Neural crest cell (in vitro differentiated cells): ENCODE measurements at places on chromosomes 4 and X.

GRCh38 chr4:127449449-127449848 lies 183.3 kb upstream of the INTU start:
- no peak for DNase-seq

DNA sequence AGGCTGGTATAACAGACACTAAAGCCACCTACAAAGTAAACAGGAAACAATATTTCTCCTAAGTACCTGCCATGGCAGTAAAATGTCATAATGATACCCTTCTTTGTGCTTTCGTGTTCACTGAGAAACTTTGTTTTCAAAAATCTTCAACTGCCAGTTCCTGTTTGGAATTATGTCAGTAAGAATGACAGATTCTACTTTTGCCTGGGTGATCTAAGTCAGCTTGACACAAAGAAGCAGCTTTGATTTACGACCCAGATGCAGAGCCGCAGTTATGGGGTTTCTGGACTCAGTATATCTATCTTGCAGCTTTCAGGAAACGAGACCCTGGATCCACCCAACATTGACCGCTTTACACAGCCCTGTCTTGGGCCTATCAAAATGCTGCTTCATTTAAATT lies 71.2 kb downstream of the SNX25 start:
- no peak for DNase-seq

GRCh38 chrX:45083314-45083713 lies 117.4 kb downstream of the DIPK2B start:
- no peak for DNase-seq

DNA sequence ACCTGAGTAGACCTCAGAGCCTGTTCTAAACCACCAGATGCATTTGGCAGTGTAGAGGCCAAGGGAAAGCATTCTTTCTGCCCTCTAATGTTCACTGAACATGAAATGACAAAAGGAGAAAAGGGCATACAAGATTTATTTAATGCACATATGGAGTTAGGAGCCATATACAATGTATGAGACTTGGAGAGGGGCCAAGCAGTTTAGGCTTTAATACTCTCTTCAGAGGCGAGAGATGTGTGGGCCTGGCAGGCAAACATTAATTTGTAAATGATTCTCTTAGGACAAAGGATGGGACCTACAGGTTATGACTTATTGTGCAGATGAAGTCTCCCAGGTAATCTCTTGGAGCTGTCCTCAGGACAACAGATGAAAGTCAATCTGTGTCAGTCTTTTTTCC lies 631.9 kb downstream of the ADGRL3 start:
- DNase-seq: no peak

- DNase-seq: no peak
These were observed 330.3 kb downstream of the CBLL2 start for GRCh38 chrX:22603060-22603459.

GRCh38 chr4:36773467-36773866 lies 471.1 kb upstream of the NWD2 start:
- DNase-seq: no peak

DNA sequence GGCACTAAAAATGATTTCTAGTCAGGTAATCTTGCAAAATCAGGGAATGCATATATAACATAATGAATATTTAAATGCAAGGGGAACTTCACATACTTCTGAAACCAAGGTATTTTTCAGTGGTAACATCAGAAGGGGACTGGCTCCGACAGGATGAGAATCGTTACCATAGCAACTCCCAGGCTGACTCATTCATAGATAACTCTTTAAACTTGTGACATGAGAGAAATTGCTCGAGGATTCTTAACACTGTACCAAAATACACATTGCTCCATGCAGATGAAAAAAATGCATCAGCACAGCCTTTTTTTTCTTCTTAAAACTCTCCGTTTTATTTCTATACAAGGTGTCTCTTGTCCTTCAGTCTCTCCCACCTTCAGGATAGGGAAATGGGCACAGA lies 114.3 kb downstream of the GABRB1 start:
- DNase-seq: no peak

DNA sequence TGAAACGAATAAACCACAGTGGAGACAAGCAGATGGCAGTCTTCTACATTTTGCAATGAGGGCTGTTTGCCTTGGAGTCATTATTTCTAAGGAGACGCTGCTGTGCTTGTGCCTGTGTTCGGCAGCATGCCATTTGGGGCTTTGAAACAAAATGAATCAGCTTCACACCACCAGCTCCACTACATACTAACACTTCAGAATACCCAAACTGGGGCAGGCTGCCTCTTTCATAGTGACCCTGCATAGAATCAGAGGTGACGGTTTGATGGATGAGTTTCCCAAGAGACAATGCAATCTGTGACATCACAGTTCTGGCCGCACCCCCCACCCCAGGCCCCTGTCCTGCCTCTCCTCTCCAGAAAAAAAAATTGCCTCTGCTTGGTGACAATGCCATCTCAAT lies 57.1 kb upstream of the MID1 start:
- peak; percentile 13 for DNase-seq

DNA sequence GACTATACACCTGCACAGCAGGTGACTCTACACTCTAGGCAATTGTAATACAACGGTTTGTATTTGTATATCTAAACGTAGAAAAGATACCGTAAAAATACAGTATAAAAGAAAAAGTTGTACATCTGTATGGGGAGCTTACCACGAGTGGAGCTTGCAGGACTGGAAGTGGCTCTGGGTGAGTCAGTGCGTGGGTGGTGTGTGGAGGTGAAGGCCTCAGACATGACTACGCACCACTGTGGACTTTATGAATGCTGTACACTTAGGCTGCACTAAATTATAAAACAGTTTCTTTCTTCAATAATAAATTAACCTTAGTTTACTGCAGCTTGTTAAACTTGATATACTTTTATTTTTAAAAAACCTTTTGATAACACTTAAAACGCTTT lies 85.0 kb upstream of the FAT1 start:
- no peak for DNase-seq

DNA sequence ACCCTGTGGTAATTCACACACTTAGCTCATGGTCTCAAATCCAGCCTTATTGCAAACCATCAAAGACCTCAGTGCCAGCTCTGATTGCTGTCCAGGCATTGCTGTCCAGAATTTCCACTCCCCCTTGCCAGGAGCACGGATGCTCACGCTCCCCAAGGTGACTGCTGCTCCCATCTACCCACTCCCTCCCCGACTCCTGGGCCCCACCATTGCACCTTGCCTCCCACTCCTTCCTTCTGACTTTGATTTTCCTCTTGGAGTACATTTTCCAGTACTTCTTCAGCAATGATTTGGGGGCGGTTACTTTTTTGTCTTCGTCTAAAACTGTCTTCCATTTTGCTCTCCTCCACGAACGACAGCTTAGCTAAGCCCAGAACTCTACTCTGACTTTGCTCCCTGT lies 11.5 kb downstream of the ZFYVE28 start:
- no peak for DNase-seq

DNA sequence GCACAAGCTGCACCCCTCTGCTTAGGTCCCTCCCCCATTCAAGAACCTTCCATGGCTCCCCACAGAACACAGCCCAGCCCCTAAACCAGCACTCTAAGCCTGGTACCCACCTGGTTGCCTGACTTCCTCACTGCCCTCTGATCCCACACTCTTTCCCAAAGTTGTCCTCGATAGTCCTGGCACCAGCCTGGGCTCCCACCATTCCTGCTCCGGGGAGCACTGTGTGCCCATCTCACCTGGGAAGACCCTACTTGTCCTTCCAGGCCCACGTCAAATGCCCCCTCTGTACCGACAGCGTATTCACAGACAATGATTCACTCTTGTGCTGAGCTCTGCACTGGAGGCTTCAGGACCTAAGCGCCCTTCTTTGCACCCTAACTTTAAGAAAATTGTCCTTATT lies 40.1 kb downstream of the ABLIM2 start:
- no peak for DNase-seq

DNA sequence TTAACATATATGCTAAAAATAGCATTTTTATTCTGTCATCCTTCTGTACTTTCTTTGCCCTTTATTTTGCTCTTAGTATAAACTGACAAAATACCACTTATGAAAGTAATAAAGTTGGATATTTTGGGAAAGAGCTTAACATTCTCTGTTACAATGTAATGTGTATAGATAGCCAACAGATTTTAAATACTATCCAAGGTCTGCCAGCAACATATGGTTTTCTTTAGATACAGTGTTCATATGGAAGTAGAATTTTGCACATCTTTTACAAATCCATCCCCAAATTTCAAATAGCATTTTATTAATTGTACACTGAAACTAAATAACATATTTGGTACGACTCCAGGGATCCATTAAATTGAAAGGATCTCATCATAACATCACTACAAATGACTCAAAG lies 268.6 kb upstream of the PCDH18 start:
- DNase-seq: no peak

DNA sequence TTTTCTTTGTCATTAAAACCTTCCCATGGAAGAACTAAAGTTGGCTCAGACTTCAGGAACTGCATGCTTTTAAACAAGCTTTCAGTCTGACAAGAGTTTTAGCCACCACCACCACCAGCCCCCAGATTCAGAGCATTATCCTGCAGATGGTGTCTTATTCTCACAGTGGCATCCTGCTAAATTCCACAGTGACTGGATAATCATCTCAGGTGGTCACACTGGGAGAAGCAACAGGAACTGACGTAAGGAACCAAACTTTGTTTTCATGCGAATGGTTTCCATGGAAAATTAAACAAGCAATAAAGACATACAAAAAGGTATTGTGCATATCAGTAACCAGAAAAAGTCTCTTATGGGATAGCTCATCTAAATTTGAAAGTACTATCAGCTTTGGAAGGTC lies 370.7 kb downstream of the FBXW7 start:
- no peak for DNase-seq

GRCh38 chr4:40613456-40613855 lies 16.2 kb downstream of the RBM47 start:
- no peak for DNase-seq

GRCh38 chr4:140162596-140162995 lies 8.6 kb upstream of the MAML3 start:
- no peak for DNase-seq
